Aortic smooth muscle cell (primary cell): ENCODE measurements at places on chromosomes 7 and 10. TPM values are rescaled to one million over a fixed set of nuclear protein-coding genes. Genes with fewer than 3 reads are reported as not detected.

ZC3HAV1L gene
- 2.6 and 3.8 TPM in 2 replicates for total RNA-seq

THSD7A gene
- total RNA-seq = 1.1 and 1.5 TPM in 2 replicates

HOGA1 gene
- total RNA-seq = 2.5 and 3.3 TPM in 2 replicates

DPYSL4 gene
- total RNA-seq = 2.6 and 4.6 TPM in 2 replicates

CLCN1 gene
- not detected in 2 replicates for total RNA-seq

CHPF2 gene
- 73.6 and 82.2 TPM in 2 replicates for total RNA-seq

HGF gene
- total RNA-seq = 792 and 854 TPM in 2 replicates

TMEM184A gene
- not detected in 2 replicates for total RNA-seq

COPG2 gene
- total RNA-seq = 17.0 and 29.8 TPM in 2 replicates

FAM180A gene
- 69.9 and 78.5 TPM in 2 replicates for total RNA-seq

NAT16 gene
- total RNA-seq = not detected in 2 replicates

TET1 gene
- total RNA-seq = 1.2 and 3.4 TPM in 2 replicates

PLAC9 gene
- total RNA-seq = 69.5 and 73.6 TPM in 2 replicates

FEZF1 gene
- total RNA-seq = not detected in 2 replicates

KCND2 gene
- total RNA-seq = 0.13 and 0.31 TPM in 2 replicates

UCN3 gene
- total RNA-seq = not detected in 2 replicates

TDRD1 gene
- total RNA-seq = 0.92 and 1.9 TPM in 2 replicates

NEURL1 gene
- total RNA-seq = under 0.01 TPM in 2 replicates

VWA2 gene
- total RNA-seq = under 0.01 TPM in 1 of 2 replicates, not detected in the other

ZNF503 gene
- total RNA-seq = 10.8 and 14.8 TPM in 2 replicates

CYP3A7 gene
- not detected in 2 replicates for total RNA-seq

ANKRD61 gene
- 0.12 and 0.26 TPM in 2 replicates for total RNA-seq

CRYGN gene
- 0.12 and 0.13 TPM in 2 replicates for total RNA-seq

OR6V1 gene
- not detected in 2 replicates for total RNA-seq

PANK1 gene
- total RNA-seq = 1.7 and 2.5 TPM in 2 replicates

ASZ1 gene
- total RNA-seq = not detected in 2 replicates

GOLGA7B gene
- 0.06 TPM in 1 of 2 replicates, not detected in the other for total RNA-seq

GPR85 gene
- 1.1 and 2.1 TPM in 2 replicates for total RNA-seq

PNLIP gene
- total RNA-seq = not detected in 2 replicates

ADCYAP1R1 gene
- total RNA-seq = under 0.01 and 0.13 TPM in 2 replicates

SEPTIN14 gene
- not detected in 2 replicates for total RNA-seq

PDE6C gene
- total RNA-seq = not detected in 2 replicates

HOXA3 gene
- 0.92 and 1.6 TPM in 2 replicates for total RNA-seq

SLC29A4 gene
- 0.40 and 0.75 TPM in 2 replicates for total RNA-seq

FOXI2 gene
- total RNA-seq = not detected in 2 replicates

AKR1C2 gene
- total RNA-seq = 30.5 and 71.3 TPM in 2 replicates

CYP2C19 gene
- not detected in 2 replicates for total RNA-seq

TEX36 gene
- not detected in 2 replicates for total RNA-seq

TWIST1 gene
- total RNA-seq = 31.2 and 34.0 TPM in 2 replicates

KIF20B gene
- total RNA-seq = 9.4 and 13.2 TPM in 2 replicates

ELMO1 gene
- 3.9 and 6.3 TPM in 2 replicates for total RNA-seq

ORAI2 gene
- 45.2 and 49.4 TPM in 2 replicates for total RNA-seq
